ENCODE measurements at places on chromosomes 4 and X. TPM values are rescaled to one million over a fixed set of nuclear protein-coding genes. Genes with fewer than 3 reads are reported as not detected.

The ARR3 gene
- total RNA-seq: not detected

The PAGE5 gene
- not detected for total RNA-seq

The CFAP47 gene
- total RNA-seq: not detected

The DIPK2B gene
- 118 TPM for total RNA-seq

The SLITRK2 gene
- not detected for total RNA-seq

The ENPEP gene
- 0.49 TPM for total RNA-seq

The SPANXA2 gene
- not detected for total RNA-seq

The LRIT3 gene
- total RNA-seq: 0.06 TPM

The FGFR3 gene
- 3.2 TPM for total RNA-seq

All from bladder microvascular endothelial cell (primary cell).